ENCODE measurements at places on chromosomes 16 and 17. TPM values are rescaled to one million over a fixed set of nuclear protein-coding genes. Genes with fewer than 3 reads are reported as not detected.

The ZNF750 gene
- total RNA-seq: not detected

The GH2 gene
- not detected for total RNA-seq

The NOTUM gene
- 0.15 TPM for total RNA-seq

GRCh38 chr17:74444406-74444805 lies 12.5 kb downstream of the GPRC5C start:
- H3K27me3 ChIP-seq: peaks cover 14% of the 10 kb centered on the region
- H3K4me3 ChIP-seq: no peak overlapping the region
- H3K27ac ChIP-seq: no peak overlapping the region
- H3K4me1 ChIP-seq: peaks cover 4% of the 10 kb centered on the region
- peaks cover 3% of the 10 kb centered on the region for H3K36me3 ChIP-seq
- no peak for DNase-seq

- H3K4me1 ChIP-seq: no peaks in the 10 kb centered on the region
- H3K4me3 ChIP-seq: no peak overlapping the region
- no peak for DNase-seq
- H3K27ac ChIP-seq: no peak overlapping the region
- H3K27me3 ChIP-seq: no peaks in the 10 kb centered on the region
- no peaks in the 10 kb centered on the region for H3K36me3 ChIP-seq
Measured at GRCh38 chr16:64172226-64172625, 949.6 kb downstream of the CDH11 start.

DNA sequence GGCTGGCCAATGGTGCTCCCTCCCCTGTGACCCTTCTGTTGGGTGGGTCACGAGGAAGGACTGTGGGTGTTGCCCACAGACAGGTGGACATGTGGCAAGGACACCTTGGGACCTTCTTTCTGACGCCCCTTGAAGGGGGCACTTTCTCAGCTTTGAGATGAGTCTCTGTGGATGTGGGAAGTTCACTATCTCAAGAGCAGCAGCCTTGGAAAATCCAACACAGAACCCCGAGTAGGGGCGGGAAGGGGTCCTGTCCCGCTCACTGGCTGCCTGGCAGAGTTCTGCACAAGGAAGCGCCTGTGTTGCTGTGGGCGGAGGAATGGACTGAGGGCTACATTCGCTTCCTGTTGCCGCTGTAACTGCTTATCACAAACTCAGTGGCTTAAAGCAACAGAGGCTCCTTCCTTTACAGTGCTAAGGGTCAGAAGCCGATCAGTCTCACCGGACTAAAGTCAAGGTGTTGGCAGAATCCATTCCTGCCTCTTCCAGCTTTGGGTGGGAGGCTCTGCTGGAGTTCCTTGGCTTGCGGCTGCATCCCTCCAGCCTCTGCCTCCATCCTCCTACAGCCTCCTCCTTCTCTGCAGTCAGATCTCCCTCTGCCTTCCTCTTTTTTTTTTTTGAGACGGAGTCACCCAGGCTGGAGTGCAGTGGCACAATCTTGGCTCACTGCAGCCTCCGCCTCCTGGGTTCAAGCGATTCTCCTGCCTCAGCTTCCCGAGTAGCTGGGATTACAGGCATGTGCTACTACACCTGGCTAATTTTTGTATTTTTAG lies 305.2 kb downstream of the SEC14L1 start:
- peaks cover 95% of the 10 kb centered on the region for H3K4me1 ChIP-seq
- peaks cover 47% of the 10 kb centered on the region for H3K36me3 ChIP-seq
- H3K27me3 ChIP-seq: no peaks in the 10 kb centered on the region
- H3K27ac ChIP-seq: peak overlapping the region; percentile 96
- H3K4me3 ChIP-seq: peak overlapping the region; percentile 78
- DNase-seq: peak; percentile 81

DNA sequence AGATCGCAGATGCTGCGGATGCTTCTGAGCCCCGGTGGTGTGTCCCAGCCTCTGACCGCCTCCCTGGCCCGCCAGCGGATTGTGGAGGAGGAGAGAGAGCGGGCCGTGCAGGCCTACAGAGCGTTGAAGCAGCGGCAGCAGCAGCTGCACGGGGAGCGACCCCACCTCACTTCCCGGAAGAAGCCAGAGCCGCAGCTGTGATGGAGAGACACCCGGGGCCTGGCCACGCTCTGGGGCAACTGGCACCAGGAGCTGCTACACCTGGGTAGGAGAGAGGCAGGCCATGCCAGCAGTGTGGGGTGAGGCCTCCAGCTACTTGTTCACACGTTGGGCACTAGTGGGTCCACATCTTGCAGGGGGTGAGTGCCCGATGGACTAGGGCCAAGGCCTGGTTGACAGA lies 6.0 kb downstream of the CCDC137 start:
- H3K27ac ChIP-seq: no peak overlapping the region
- H3K27me3 ChIP-seq: no peaks in the 10 kb centered on the region
- no peak for DNase-seq
- peaks cover 22% of the 10 kb centered on the region for H3K4me1 ChIP-seq
- peaks cover 48% of the 10 kb centered on the region for H3K36me3 ChIP-seq
- H3K4me3 ChIP-seq: no peak overlapping the region

GRCh38 chr17:82269882-82270500 lies 3.5 kb downstream of the CSNK1D start:
- no peak overlapping the region for H3K4me3 ChIP-seq
- H3K4me1 ChIP-seq: peaks cover 64% of the 10 kb centered on the region
- peaks cover 60% of the 10 kb centered on the region for H3K36me3 ChIP-seq

- peaks cover 2% of the 10 kb centered on the region for H3K4me1 ChIP-seq
- H3K27ac ChIP-seq: no peak overlapping the region
- H3K27me3 ChIP-seq: no peaks in the 10 kb centered on the region
- H3K4me3 ChIP-seq: no peak overlapping the region
- H3K36me3 ChIP-seq: peaks cover 37% of the 10 kb centered on the region
- DNase-seq: no peak
Measured at GRCh38 chr16:23570992-23571632, 13.6 kb downstream of the UBFD1 start.

DNA sequence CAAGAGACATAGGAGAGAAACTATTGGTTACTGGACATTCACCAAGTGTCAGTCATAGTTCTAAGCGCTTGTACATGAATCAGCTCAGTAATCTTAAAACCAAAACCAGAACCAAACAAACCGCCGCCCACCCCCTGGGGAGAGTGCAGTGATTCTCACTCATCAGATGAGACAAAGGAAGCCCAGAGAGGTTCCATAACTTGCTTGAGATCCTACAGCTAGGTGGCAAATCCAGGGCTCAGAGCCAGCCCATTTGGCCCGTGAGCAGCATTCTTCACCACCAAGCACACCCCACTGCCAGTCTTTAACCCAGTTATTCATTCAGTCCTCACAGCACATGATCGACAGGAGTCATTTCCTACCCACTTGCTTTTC lies 37.2 kb upstream of the RGS9 start:
- H3K27ac ChIP-seq: peak overlapping the region; percentile 95
- H3K4me1 ChIP-seq: peaks cover 39% of the 10 kb centered on the region
- peak overlapping the region; percentile 78 for H3K4me3 ChIP-seq
- DNase-seq: peak; percentile 80
- H3K27me3 ChIP-seq: peaks cover 2% of the 10 kb centered on the region

- no peaks in the 10 kb centered on the region for H3K27me3 ChIP-seq
- H3K4me3 ChIP-seq: no peak overlapping the region
- DNase-seq: no peak
- no peaks in the 10 kb centered on the region for H3K36me3 ChIP-seq
Measured at GRCh38 chr17:10025976-10026901, 121.2 kb upstream of the RCVRN start.

GRCh38 chr16:88498576-88499208 lies 45.6 kb downstream of the ZFPM1 start:
- H3K27me3 ChIP-seq: no peaks in the 10 kb centered on the region
- DNase-seq: no peak
- H3K27ac ChIP-seq: no peak overlapping the region
- no peak overlapping the region for H3K4me3 ChIP-seq
- H3K36me3 ChIP-seq: no peaks in the 10 kb centered on the region

GRCh38 chr17:78228176-78228575 lies 3.3 kb upstream of the TMEM235 start:
- peaks cover 12% of the 10 kb centered on the region for H3K4me1 ChIP-seq
- peaks cover 33% of the 10 kb centered on the region for H3K27me3 ChIP-seq
- H3K36me3 ChIP-seq: peaks cover 26% of the 10 kb centered on the region
- no peak overlapping the region for H3K4me3 ChIP-seq
- no peak overlapping the region for H3K27ac ChIP-seq

DNA sequence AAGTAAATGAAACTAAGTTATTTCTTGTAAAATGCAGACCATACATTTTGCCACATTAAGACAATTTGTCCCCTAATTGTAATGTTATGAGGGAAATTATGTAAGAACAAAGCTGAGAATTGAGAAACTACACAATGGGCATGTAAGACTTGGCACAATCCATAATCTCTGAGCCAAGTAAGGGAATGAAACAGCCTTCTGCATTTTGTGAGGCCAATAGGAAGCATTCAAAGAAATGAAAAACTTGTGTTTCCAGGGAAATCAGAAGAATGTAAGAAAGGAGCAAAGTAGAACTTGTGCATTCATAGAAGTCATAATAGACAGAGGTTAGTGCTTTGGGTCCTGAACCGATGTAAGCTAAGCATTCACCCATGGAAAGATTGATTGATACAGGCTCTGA lies 1.8 kb downstream of the KRTAP9-4 start:
- no peaks in the 10 kb centered on the region for H3K36me3 ChIP-seq
- no peak for DNase-seq
- no peaks in the 10 kb centered on the region for H3K4me1 ChIP-seq

DNA sequence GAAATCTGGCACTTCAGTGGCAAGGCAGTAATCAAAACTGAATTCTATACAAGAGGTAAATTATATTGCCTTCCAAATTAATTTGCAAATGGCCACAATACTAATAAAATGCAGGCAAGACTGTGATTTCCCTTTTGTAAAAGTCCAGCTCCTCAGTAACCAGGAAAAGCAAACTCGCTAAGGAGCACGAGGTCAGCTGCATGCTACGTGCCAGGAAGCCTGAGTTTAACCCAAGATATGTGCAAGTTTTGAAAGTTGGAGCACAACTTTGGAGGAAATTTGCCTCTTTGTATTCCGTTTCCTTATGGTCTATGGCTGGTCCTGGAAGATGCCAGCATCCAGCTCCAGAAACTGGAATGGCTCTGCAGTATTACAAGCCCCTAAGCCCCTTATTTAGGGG lies 226.8 kb upstream of the DYNLRB2 start:
- H3K36me3 ChIP-seq: no peaks in the 10 kb centered on the region
- no peaks in the 10 kb centered on the region for H3K4me1 ChIP-seq
- no peak overlapping the region for H3K27ac ChIP-seq
- H3K27me3 ChIP-seq: peaks cover 6% of the 10 kb centered on the region
- no peak overlapping the region for H3K4me3 ChIP-seq
- no peak for DNase-seq

DNA sequence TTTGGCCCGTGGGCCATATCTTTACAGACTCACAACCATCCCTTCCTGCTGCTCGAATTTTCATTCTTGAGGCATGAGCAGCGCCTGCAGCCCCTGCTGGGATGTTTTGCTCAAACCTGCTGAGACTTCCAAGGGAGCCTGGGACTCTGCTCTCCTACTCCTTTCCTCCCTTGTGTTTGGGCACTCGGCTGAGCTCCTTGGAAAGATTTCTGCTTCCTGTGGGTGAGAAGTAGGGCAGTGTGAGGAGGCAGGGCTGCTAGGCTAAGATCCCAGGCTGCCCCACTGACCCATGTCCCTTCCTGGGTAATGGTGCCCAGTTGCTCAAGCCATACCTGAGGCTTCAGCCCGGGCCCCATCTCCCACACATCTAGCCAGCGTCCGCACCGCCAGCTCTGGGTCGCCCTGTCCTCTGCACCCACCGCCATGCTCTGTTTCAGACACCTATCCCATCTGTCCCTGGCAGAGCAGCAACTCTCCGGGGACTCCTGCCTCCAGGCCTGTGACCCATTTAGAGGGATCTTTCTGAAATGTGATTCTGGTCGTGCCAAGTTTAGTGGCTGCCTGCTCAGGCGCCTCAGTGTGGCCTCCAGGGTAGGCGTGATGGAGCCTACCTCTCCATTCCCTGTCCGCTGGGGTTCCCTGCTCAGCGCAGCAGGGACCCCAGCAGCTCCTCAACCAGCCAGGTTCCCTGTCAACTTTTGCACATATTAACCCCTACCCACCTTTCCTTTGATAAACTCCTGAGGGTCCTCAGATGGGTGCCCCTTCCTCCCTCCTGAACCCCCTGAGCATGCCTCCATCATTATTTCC lies 190.1 kb downstream of the CCDC182 start:
- H3K27me3 ChIP-seq: no peaks in the 10 kb centered on the region
- DNase-seq: no peak
- no peak overlapping the region for H3K4me3 ChIP-seq
- H3K4me1 ChIP-seq: no peaks in the 10 kb centered on the region

DNA sequence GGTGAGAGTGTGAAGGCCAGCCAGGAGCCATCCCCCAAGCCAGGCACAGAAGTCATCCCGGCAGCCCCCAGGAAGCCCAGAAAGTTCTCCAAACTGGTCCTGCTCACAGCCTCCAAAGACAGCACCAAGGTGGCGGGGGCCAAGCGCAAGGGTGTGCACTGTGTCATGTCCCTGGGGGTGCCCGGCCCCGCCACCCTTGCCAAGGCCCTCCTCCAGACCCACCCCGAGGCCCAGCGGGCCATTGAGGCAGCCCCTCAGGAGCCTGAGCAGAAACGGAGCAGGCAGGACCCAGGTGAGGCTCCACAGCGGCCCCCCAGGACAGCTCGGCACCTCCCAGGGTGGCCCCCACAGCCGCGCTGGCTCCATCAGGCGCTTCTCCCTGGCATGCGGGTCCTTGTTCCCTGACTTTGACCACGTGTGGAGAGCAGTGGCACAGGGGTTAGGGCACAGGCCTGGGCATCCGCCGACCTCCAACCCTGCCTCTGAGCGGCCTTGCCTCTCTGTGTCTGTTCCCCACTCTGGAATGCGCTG lies 13.5 kb downstream of the FLYWCH2 start:
- H3K27me3 ChIP-seq: no peaks in the 10 kb centered on the region
- DNase-seq: no peak
- H3K36me3 ChIP-seq: no peaks in the 10 kb centered on the region
- no peaks in the 10 kb centered on the region for H3K4me1 ChIP-seq
- no peak overlapping the region for H3K4me3 ChIP-seq
- no peak overlapping the region for H3K27ac ChIP-seq
